ENCODE measurements at places on chromosomes 13 and 19.

GRCh38 chr13:51924756-51925544, 63.2 kb downstream of the CCDC70 start:
- no peak for DNase-seq

GRCh38 chr19:45897261-45897812, 5.1 kb downstream of the MYPOP start:
- no peak for DNase-seq

DNA sequence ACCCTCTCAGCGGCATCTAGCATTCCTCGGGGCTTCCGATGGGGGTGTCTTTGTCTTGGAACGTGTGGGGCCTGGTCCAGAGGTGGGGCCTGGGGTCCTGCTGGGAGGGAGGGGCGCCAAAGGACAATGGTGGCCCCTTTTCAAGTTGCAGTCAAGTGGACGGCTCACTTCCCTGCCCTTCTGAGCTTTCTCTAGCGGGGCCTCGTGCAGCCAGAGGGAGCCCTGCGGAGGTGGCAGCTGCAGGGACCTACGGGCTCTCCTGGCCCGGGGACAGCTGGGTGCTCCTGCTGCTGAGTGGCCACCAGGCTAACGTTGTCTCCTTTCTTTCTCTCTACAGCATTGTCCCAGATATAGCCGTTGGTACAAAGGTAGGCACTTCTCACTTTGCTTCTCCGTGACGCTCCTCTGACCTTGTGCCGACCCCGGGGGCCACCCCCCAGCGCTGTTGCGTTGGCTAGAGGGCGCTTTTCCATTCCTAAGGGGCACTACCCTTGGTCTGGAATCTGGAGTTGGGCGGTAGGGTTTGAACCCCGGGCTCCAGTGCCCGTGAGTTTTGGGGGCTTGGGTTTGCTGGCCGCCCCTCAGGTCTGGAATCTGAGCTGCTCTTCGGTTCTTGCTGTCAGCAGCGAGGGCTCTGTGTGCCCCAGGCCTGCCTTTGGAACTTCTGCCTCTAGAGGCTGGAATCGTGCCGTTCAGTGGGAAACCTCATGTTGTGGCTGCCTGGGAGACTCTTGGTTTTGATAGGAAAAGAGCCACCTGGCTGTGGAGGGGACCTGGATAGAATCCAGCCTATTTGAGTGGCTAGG, 2.0 kb downstream of the PTBP1 start:
- no peak for DNase-seq

DNA sequence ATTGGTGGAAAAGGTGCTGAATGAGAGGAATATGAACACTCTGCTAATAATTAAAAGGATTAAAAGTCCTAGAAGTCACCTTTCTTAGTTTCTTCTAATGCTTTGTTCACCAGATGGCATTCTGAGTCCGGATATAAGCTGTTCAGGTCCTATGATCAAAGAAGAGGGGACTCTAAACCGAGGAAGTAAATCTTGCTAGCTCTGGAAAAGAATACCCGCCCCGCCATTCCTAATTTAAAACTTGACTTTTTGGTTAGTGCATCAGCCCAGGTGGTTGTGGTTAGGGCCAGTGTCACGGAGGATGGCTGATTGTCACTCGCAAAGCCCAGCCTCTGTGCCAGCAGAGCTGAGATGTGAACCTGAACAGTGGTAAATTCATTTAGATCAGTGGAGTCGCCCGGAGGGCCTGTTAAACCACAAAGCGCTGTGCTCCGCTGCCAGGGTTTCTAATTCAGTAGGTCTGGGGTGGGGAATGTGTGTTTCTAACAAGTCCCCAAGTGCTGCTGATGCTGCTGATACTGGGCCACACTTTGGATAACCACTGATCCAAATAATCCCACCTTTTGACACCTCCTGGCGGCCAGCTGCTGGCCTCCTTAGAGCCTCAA, 425.4 kb downstream of the DCT start:
- DNase-seq = no peak

GRCh38 chr13:46355088-46355468, 32.0 kb downstream of the RUBCNL start:
- no peak for DNase-seq

DNA sequence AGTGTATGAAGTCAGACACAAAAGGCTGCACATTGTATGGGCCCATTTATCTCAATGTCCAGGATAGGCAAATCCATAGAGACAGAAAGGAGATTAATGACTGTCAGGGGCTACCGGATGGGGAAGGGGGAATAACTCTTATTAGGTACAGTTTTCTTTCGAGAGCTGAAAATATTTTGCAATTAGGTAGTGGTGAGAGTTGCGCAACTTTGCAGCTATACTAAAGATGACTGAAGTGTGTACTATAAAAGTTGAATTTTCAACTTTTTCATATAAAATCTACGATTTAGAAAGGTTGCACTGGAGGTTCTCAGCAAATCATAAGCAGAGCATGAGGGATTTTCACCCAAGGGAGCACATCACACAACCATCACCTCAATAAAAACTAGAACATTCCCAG, 16.1 kb upstream of the SLC15A1 start:
- DNase-seq = no peak

DNA sequence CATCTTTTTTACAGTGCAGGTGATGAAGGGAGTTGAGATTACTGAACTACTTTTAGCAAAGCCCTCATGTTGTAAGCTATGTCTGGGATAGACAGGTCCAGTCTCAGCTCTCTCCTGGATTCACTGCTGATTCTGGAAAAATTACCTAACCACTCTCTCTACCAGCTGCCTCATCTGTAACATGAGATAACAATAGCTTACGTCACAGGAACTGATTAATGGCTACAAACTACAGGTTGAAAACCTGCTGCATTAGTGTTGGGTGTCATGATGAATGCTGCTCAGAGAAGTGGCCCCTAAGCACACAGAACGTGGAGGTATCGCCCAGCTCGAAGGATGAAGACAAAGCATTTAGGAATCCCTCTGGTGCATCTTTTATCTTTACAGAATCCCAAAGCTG, 277.8 kb downstream of the ABCC4 start:
- no peak for DNase-seq

DNA sequence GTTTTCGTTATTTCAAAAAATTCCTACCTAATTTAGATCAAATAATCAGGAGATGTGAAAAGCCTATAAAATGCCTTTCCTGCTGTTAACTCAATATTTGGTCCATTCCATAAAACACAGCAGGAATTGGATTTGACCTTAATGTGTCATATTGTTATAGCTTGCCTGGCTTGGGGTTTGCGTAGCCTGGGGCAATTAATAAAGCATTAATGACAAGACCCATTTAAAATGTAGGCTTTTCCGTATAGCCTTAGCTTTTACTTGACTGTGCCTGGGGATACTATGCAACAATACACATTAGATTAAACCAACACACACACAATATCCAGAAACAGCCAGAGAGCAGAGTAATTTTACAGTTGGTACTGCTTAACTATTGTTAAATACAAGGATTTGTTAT, 117.2 kb upstream of the MAB21L1 start:
- no peak for DNase-seq

DNA sequence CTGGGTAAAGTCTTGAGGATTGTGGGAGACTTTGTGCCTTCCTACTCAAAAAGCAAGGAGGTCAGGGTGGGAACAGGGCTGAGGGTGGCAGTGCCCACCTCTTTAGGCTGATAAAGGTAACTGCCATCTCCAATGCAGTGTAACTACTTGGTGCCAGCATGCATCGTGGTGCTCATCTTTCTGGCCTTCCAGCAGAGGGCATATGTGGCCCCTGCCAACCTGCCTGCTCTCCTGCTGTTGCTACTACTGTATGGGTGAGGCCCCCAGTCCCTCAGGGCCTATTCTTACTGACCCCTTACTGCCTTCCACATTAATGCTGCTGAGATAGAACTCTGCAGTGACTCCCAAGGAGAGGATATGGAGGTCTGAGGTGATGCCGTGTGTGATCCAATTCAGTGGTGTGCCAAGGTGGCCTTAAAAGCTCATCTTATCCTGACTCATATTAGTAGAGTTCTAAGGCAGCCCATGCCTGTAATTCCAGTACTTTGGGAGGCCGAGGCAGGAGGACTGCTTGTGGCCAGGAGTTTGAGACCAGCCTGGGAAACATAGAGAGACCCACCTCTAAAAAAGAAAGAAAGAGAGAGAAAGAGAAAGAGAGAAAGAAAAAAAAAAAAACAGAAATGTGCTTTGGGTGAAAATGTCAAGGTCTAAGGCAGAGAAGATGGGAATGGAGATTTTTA, 9.7 kb upstream of the ARHGAP45 start:
- DNase-seq = no peak

DNA sequence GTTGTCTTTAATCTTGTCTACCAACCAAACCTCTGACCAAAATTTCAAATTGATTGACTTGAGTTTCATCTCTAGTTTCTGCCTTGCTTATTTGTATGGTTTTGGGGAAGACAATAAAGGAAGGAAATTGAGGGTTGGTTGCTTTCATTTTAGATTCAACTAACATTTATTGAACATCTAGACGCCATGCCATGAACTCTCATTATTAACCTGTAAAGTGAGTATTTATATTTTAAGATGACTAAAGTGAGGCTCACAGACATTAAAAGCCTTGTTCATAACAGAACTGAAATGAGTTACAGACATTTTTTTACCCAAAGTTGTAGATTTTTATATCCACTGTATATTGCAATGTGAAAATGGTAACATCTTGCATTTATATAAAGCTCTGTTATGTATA, 239.3 kb downstream of the LMO7 start:
- DNase-seq = no peak

- no peak for DNase-seq
These were observed 228.5 kb downstream of the TM9SF2 start for GRCh38 chr13:99729745-99730144.

- peak; percentile 1 for DNase-seq
These were observed 903.1 kb downstream of the SLITRK6 start for GRCh38 chr13:84896128-84896527.

GRCh38 chr19:18634612-18635297, 2.1 kb upstream of the KLHL26 start:
- no peak for DNase-seq

DNA sequence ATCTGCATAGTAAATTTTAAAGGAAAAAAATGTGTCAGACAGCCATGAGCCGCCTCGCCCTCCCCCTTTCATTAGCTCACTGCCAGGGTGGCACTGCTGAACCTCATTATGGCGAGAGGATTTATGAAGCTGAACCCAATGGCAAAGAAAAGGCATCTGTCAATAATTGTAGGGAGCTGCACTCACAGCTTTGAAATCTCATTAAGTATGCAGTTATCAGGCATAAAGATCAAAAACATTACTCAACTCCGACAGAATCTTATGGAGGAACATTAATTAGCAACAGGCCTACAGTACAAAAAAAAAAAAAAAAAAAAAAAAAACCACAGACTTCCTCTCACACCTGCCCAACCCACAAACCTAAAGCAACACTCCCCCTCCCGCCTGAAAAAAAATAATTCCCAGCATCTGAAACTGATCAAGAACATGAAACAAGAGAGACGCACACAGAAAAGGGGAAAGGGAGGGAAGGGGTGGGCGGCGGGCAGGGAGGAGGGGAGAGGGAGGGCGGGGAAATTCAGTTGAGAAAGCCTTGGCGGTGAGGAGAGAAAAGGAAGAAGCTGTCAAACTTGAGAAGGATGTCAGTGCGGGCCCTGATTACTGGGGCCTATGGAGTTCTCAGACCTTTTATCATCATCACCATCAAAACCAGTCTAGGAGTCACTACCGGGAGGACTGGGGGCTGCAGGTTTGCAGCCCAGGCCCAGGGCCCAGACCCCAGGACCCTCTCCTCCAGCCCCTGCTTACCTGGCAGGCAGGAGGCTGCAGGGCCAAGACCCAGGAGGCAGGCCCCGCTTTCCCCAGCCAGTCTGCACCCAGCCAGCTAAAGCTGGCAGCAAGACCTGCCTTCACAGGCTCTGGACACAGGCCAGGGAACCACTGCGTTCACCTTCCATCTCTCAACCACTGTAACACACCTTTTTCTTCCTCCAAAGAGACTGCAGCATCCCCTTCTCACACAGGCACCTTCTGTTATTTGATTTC, 8.9 kb downstream of the TSHZ3 start:
- no peak for DNase-seq

DNA sequence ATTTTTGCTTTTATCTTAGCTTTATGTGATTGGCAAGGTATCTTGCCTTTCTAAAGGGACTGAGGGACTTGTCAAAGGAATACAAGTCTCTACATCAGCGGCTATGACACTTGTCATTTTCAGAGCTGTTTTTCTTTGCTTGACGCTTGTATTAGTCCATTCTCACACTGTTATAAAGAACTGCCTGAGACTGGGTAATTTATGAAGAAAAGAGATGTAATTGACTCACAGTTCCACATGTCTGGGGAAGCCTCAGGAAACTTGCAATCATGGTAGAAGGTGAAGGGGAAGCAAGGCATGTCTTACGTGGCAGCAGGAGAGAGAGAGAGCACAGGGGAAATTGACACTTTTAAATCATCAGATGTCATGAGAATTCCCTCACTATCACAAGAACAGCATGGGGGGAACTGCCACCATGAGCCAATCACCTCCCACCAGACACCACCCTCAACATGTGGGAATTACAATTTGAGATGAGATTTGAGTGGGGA, 128.2 kb downstream of the GPC5 start:
- no peak for DNase-seq

DNA sequence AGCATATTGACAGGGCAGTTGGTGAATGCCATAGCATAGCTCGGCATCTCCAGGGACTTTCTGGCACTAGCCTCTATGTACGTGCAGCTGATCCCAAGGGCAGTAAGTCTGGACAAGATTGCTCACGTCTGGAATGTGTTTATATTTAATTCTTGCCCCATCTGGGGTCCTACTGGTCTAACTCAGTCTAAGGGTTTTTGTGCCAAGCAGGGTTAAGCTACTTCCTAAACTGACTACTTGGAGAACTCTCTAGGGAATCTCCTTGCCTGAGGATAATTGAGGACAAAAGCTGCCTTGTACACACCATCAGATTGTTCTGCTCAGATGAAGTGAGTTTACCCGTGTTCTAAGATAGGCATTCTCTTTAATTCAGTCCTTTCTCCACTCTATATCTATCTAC, 358.1 kb downstream of the MYO16 start:
- DNase-seq = no peak

GRCh38 chr13:75415694-75416093, 66.3 kb downstream of the TBC1D4 start:
- no peak for DNase-seq

- no peak for DNase-seq
These were observed 32.3 kb downstream of the TSSK6 start for GRCh38 chr19:19482809-19483596.

DNA sequence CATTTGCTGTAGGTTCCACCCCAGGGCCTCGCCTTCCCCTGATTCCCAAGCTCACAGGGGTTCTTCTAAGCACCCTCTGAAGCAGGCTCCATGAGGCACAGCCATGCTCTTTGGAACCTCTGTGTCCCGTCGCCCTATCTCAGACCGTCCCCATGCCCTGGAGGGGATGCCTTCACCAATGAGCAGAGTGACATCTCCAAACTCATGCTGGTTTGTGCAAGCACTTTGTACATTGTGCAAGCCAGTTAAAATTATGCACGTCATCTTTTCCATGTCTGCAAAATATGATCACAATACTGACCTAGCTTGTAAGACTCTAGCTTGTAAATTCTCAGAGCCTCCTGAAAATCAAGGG, 46.5 kb upstream of the RAP2A start:
- DNase-seq = no peak

DNA sequence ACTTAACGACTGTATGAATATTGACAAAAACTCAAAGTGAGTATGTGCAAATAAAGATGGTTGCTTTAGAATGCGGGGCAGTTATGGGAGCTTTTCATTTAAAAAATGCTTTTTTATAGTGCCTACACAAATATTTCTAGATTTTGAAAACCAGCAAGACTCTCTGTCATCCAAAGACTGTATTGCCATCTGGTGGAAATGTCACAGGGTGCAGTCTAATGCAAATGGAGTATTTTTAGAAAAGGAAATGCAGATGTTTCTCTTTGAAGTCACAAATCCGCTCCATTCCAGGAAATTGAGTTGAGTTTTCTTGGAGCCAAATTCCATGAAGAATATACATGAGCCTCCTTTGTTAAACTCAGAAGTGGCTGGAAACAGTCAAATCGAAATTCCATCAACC, 2.3 kb upstream of the C1QTNF9B start:
- no peak for DNase-seq
